NCI-H524 treated with DMSO at 0.1 percent for 48 hours (cell line): ENCODE measurements at places on chromosomes 13 and 19.

GRCh38 chr13:51873117-51873798, 11.5 kb downstream of the CCDC70 start:
- DNase-seq: no peak

- no peak for DNase-seq
Measured at GRCh38 chr19:3609779-3610719, 3.4 kb upstream of the TBXA2R start.

DNA sequence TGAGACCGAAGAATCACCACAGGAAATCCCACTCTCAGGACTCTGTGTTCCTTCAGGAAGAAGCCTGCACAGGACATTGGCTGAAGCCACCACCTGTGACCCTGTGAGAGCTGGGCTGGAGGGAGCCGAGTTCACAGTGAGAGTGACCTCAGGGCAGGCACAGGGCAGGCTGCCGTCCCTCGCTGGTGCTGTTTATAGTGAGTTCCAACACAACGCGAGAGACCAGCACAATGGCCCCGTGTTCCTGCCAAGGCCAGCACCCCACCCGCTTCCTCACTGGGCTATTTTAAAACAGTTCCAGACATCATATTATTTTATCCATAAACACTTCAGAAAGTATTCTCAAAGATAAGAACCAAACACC, 18.4 kb upstream of the GAS6 start:
- no peak for DNase-seq

DNA sequence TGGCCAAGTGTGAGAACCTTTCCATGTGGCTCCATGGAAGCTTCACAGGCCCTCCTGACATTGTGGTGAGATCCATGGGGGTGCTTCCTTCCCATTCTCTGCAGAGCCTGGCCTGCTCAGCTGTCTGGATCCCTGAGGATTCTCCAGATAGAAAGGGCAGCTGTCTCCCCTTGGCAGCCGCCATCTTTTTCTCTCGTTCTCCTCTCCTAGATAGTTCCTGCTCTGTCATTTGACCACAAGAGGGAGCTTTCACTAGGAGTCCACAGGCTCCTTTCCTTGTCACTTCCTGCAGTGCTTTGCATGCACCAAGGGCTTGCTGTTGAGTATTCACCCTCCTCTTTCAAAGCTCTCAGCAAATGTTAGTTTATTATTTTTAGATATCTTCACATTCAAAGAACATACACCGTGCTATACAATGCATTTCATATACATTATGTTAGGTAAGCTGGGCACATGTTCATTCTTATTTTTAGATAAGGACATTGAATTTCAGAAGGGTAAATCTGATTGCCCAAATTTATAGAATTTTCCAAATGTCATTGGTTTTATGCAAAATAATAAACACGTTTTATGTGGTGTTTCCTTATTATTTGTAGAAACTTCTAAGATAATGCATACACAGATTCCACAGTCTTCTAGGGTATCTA, 133.2 kb downstream of the FRY start:
- DNase-seq: peak; percentile 63

DNA sequence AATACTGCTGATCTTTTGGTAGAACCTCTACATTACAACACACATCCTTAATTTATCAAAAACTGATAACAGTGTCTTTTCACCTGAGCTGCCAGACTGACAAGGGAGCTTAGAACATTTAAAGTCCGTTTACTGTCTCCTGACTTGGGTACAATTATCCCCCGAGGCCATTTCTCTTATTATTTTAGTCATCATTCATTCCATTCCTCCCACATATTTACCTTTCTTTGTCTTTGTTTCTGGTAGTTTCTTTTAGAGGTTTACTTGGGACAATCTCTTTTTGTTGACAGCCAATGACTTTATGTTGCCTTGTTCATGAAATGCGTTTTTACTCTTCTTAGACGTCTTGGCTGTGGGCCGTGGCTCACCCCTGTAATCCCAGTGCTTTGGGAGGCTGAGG, 186.9 kb downstream of the PCCA start:
- DNase-seq: no peak

GRCh38 chr13:106523576-106523975, 11.9 kb downstream of the EFNB2 start:
- no peak for DNase-seq

DNA sequence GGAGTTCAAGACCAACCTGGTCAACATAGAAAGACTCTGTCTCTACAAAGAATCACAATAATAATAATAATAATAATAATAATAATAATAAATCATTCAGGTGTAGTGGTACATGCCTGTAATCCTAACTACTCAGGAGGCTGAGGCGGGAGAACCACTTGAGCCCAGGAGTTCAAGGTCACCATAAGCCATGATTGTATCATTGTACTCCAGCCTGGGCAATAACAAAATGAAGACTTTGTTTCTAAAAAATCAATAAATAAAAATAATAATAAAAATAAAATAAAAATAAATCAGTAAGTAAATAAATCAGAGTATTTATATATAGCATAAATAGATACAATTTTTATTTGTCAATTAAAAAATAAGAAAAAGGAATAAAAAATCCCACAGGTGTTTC, 1636.4 kb downstream of the SLITRK1 start:
- DNase-seq: no peak

- no peak for DNase-seq
Measured at GRCh38 chr13:71861769-71862458, 5.1 kb downstream of the DACH1 start.

DNA sequence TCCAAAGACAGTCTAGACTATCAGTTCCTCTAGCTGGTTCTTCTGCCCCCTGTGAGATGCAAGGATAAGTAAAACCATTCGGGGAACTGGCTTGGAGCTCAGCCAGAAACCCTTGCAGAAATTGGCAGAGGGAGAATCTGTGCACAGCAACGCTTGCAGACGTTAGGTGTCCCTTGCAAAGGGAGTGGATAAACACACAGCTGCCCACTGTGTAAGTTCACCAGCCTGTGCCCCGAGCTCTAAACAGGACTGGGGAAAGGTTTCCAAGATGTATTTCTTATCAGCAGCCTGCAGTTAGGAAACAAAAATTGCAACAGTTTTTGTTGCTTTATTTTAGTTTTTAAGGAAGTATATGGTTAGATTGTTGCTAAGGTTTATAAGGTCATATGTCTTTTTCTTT, 19.0 kb upstream of the ADGRE1 start:
- no peak for DNase-seq

- no peak for DNase-seq
Measured at GRCh38 chr13:98548230-98548629, 28.7 kb downstream of the STK24 start.

DNA sequence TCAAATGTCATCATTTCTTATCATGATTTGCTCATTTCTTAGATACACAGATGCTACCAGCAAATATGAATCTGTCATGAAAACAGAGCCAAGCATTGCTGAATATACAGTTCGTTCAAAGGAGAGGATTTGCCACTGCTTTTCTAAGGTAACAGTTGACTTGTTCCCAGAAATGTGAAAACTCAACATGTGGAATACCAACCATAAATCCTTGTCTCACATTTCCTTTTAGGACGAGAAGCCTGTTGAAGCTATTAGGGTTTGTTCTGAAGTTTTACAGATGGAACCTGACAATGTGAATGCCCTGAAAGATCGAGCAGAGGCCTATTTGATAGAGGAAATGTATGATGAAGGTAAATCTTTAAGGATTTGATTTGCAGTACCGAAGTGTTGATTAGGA, 86.7 kb downstream of the DNAJC3 start:
- no peak for DNase-seq
